ENCODE measurements at places on chromosomes 13 and 19. TPM values are rescaled to one million over a fixed set of nuclear protein-coding genes. Genes with fewer than 3 reads are reported as not detected.

N4BP2L2 gene
- 26.3 TPM for total RNA-seq

FCAR gene
- total RNA-seq: not detected

RYR1 gene
- 6.6 TPM for total RNA-seq

SIGLEC8 gene
- not detected for total RNA-seq

ZNF135 gene
- total RNA-seq: not detected

ZNF528 gene
- total RNA-seq: 0.21 TPM

NXNL1 gene
- total RNA-seq: not detected

TPTE2 gene
- total RNA-seq: not detected

OR7G3 gene
- not detected for total RNA-seq

TEX101 gene
- total RNA-seq: not detected

SMIM44 gene
- not detected for total RNA-seq

KPTN gene
- 14.1 TPM for total RNA-seq

RFX1 gene
- 5.0 TPM for total RNA-seq

KLK2 gene
- not detected for total RNA-seq

SLAIN1 gene
- total RNA-seq: 0.45 TPM

CLC gene
- not detected for total RNA-seq

KLF5 gene
- total RNA-seq: 36.6 TPM

NAPSA gene
- 0.98 TPM for total RNA-seq

CEACAM3 gene
- not detected for total RNA-seq

ZNF491 gene
- not detected for total RNA-seq

ZSCAN18 gene
- 2.3 TPM for total RNA-seq

MEIOSIN gene
- 0.23 TPM for total RNA-seq

MAP2K7 gene
- 14.6 TPM for total RNA-seq

KLK6 gene
- total RNA-seq: 0.28 TPM

CEBPG gene
- 48.8 TPM for total RNA-seq

GCDH gene
- total RNA-seq: 8.2 TPM

TNFSF11 gene
- total RNA-seq: not detected

SIGLECL1 gene
- not detected for total RNA-seq

DCT gene
- total RNA-seq: not detected

TMEM238 gene
- 7.0 TPM for total RNA-seq

NKPD1 gene
- 0.26 TPM for total RNA-seq

TNFSF13B gene
- total RNA-seq: not detected

PCSK4 gene
- 1.2 TPM for total RNA-seq

WIZ gene
- total RNA-seq: 21.1 TPM

APC2 gene
- 2.1 TPM for total RNA-seq

PRSS57 gene
- not detected for total RNA-seq

POU2F2 gene
- total RNA-seq: 0.21 TPM

FBN3 gene
- not detected for total RNA-seq

RXFP2 gene
- total RNA-seq: not detected

PEAK3 gene
- total RNA-seq: 0.05 TPM

Measured in A549 treated with GW870086 at 1 μM for 4 hours (cell line).